ENCODE measurements at places on chromosomes 12 and 14.

GRCh38 chr14:59161561-59162175, 26.8 kb upstream of the DAAM1 start:
- no peak for DNase-seq

DNA sequence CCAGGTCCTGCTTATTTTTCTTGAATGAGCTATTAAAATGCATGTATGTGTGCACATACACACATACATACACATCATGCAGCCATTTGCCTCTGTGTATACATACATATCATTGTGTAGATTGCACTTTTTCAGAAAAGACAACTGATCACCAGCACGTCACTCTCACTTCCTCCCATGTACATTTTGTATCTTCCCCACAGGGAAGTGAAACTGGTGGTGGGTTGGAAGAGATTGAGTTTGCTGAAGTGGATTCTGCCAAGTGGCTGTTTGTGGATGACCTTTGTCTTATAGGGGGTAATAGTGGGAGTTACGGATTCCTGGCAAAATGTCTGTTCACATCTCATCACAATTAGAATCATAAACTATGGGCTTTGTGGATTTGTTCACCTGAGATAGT, 448.6 kb downstream of the RAD51B start:
- DNase-seq = no peak

DNA sequence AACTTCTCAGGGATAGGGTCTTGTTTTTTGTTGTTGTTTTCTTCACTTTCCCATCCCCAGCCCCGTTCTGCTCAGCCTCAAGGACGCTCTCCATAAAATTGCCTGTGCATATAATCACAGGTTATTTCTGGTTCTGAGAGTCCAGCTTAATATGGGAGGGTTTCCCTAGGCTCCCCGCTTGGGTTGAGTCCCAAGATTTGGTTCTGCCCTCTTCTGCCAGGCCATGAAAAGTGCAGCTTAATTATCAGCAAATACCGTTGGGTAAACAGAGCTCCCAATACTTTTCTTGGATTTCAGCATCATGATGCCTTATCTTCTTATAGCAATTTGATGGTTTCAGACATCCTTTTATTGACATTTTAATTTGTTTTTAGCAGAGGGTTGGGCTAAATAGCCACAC, 75.6 kb downstream of the GRIN2B start:
- no peak for DNase-seq

DNA sequence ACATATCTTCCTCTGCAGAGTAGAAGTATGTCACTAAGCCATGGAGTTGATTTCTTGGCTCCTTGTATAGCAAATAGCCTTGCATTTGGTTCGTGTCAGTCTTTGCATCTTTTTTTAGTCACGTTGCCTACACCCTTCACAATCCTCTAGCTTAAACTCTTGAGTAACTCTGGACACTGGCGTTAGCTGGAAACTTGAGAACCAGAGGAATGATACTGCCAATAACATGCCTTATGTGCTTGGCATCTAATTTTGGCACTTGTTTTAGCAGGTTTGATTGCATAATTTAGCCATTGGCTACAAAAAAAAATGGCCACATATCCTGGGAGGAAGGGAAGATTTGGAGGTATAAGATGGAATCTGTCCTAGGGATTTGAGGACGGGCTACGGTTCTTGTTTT, 136.2 kb downstream of the ETV6 start:
- peak; percentile 72 for DNase-seq

GRCh38 chr12:109538191-109538863, 35.0 kb downstream of the MMAB start:
- no peak for DNase-seq

- DNase-seq = peak; percentile 79
Observed at GRCh38 chr14:68680541-68681051, 112.3 kb downstream of the ZFP36L1 start.

GRCh38 chr14:88614218-88614907, 51.5 kb downstream of the ZC3H14 start:
- DNase-seq = peak; percentile 10

GRCh38 chr12:29025937-29026336, 123.1 kb upstream of the FAR2 start:
- DNase-seq = no peak

- no peak for DNase-seq
Observed at GRCh38 chr14:82134411-82134810, 600.8 kb upstream of the SEL1L start.

- no peak for DNase-seq
Observed at GRCh38 chr12:116539361-116539771, 19.8 kb upstream of the MAP1LC3B2 start.

- DNase-seq = no peak
Observed at GRCh38 chr12:49982246-49983087, 9.7 kb downstream of the AQP6 start.

DNA sequence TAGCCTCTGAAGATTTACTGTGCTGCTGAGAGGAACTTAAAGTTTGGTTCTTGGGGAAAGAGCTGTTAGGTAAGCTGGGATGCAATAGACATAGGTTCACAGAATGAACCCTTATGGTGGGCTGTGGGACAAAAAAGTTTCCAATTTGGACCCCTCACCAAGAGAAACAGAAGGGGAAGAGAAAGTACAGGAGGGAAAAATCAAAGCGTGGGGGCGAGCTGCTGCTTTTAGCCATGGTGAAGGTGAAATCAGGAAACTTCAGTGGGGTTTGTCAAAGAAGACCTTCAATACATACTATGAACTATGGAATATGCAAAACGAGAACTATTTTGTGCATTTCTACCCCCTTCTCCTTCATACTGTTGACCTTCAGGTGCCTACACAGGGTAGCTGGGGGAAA, 10.6 kb upstream of the NINJ2 start:
- DNase-seq = no peak

- no peak for DNase-seq
Observed at GRCh38 chr12:58647495-58647894, 272.8 kb downstream of the LRIG3 start.

GRCh38 chr12:122849352-122850047, 14.2 kb downstream of the HIP1R start:
- no peak for DNase-seq
